ENCODE measurements at places on chromosomes 4 and X.

DNA sequence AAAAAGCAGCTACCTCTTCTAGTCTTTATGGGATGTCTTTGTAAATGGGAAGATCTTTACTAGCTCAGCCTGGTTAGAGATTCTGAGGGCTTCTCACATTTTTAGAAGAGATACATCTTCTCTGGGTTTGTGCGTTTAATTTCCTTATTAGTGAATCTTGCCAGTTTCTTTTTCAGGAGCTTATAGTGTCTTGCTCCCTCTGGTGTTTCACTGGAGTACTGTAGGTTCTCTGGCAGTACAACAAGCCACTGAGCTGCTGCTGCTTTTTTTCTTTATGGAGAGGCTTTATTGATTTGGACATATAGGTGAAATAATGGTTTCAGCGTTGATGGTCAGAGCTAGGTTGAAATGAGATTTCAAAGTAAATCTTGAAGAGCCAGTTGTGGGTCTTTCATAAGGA is 82.9 kb downstream of the LAS1L start:
- DNase-seq = no peak

- DNase-seq = no peak
Measured at GRCh38 chr4:15482842-15483241, 13.2 kb downstream of the CC2D2A start.

GRCh38 chr4:141121768-141122454 is 11.4 kb downstream of the RNF150 start:
- DNase-seq = no peak

GRCh38 chr4:156981262-156981769 is 9.7 kb upstream of the PDGFC start:
- DNase-seq = no peak

DNA sequence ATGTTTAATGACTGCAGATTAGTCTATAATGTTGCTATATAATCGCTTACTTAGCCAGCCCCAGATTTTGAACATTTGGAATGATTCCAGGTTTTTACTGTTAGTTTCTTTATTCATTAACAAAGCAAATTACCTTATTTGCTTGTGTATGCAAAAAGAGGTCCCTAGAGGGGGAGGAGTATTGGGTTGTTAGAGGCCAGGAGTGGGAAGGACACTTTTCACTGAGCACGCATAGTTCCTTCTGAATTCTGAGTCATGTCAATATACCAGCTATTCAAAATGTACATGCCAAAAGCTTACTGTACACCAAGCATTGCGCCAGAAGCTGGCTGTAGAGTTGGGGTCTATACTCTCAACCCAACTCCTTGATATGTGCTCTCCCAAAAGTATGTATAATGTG is 5.1 kb upstream of the DGAT2L6 start:
- no peak for DNase-seq

DNA sequence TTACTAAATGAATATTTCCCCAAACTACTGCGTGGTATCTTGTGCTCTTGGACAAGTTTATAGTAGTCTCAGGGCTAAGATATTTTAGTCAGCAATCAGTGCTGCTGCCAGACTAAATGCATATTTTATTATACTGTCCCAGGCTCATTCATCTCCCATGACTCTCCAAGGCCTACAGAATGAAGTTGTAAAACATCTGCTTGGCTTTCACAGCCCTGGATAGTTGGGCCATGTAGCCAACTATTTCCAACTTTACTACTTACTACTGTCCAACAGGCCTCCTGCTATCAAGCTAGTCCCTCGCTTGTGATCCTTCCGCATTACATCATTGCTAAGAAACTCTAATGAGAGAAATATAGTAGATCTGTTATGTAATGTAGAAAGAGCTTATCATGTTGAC is 31.4 kb downstream of the MAGEB16 start:
- no peak for DNase-seq
